ENCODE measurements at places on chromosomes 16 and 17.

GRCh38 chr16:78696797-78697196, 597.3 kb downstream of the WWOX start:
- DNase-seq = no peak

DNA sequence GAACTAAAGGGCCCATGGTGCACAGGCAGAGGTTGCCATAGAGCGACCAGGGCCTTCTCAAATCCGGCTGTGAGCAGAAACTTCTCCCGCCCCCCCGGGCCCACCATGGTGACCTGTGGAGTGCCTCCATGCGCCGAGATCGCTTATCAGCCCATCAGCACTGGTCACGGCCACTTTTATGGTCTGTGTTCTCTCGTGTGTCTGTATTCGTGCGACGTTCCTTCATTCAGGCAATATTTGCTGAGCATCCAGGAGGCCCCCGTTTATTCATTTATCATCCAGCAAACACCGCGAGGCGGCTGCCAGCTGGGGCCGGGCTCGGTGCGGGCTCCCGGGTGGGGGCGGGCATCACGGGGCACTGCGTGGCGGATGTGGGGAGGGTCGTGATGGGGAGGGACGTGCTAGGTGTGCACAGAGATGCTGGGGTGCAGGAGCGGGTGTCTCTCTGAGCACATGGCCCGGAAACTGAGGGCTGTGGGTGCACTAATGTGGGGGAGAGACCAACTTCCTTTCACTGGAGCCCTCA, 88.0 kb upstream of the CBX4 start:
- DNase-seq = no peak

- DNase-seq = peak; percentile 65
Observed at GRCh38 chr17:42536372-42537155, 523 bp downstream of the NAGLU start.

GRCh38 chr17:41970901-41971331, 4.3 kb downstream of the CNP start:
- DNase-seq = no peak

DNA sequence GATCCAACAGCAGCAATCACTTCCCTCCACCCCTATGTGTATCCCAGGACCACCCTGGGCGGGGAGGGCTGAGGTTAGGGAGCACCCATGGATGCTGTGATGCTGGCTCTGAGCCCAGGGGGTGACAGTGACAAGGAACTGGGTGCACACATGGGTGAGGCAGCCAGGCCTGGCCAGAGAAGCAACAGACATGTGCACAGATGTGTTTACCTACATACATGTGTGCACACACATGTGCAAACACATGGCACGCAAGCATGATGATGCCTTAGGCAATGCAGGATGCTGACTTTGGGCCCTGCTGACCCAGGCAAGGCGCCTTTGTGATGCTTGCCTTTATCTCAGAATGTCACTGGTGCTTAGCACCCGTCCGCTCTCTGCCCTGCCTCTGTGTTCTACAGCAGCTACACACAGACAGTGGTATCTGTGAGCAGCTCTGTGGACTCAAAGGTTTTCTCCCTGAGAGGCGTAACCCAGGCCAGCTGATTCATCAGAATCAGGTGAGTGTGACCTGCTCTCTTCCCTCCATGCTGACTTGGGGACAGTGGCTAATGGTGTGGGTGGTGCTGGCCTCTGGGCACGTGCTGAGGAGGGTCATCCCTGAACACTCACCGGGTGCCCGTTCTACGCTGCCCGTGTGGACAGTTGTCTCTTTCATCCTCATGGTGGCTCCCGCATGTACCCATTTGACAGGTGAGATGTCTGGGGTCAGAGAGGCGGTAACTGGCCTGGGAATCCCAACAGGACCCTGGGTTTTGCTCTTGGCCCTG, 38.5 kb upstream of the KSR1 start:
- no peak for DNase-seq

GRCh38 chr17:79353016-79353415, 257.8 kb downstream of the RBFOX3 start:
- DNase-seq = no peak

GRCh38 chr17:27282054-27282551, 11.8 kb upstream of the WSB1 start:
- no peak for DNase-seq

GRCh38 chr17:75430159-75430974, 24.9 kb upstream of the GRB2 start:
- no peak for DNase-seq

DNA sequence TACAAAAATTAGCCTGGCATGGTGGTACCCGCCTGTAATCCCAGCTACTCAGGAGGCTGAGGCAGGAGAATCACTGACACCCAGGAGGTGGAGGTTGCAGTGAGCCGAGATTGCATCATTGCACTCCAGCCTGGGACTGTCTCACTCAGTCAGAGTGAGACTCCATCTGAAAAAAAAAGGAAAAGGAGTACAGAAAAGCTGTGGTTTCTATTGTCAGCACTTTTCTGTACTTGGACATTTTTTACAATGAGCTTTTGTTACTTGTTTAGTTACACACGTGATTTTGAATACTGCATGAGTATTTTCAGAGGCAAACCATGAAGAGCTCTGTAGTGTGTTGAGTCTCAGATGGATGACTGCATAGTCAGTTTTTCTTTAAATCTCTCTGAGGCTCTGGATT, 26.3 kb downstream of the ZC3H18 start:
- no peak for DNase-seq

DNA sequence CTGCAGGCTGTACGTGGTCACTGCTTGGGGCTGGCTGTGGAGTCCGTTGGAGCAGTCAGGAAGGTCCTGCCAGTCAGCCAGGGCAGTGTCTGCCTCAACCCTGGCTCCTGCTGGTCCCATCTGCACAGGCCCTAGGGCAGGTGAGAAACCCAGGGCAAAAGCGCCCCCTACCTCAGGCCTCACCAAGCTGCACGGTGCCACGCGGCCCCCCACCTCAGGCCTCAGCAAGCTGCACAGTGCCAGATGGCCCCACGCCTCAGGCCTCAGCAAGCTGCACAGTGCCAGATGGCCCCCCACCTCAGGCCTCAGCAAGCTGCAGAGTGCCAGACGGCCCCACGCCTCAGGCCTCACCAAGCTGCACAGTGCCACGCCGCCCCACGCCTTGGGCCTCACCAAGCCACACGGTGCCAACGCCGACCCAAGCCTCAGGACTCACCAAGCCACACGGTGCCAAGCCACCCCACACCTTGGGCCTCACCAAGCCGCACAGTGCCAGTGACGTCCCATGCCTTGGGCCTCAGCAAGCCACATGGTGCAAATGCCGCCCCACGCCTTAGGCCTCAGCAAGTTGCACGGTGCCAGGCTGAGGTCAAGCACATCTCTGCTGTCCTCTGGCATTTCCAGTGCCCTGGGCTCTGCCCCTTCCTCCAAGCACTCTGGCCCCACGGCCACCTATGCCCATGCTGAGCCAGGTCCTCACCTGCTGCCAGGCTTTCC, 5.5 kb downstream of the TMEM204 start:
- no peak for DNase-seq

GRCh38 chr17:10120109-10120485, 78.3 kb downstream of the GAS7 start:
- DNase-seq = no peak

- DNase-seq = no peak
Observed at GRCh38 chr17:1087381-1088241, 90.7 kb downstream of the TIMM22 start.

GRCh38 chr17:333626-334396, 18.8 kb downstream of the RPH3AL start:
- DNase-seq = peak; percentile 43

DNA sequence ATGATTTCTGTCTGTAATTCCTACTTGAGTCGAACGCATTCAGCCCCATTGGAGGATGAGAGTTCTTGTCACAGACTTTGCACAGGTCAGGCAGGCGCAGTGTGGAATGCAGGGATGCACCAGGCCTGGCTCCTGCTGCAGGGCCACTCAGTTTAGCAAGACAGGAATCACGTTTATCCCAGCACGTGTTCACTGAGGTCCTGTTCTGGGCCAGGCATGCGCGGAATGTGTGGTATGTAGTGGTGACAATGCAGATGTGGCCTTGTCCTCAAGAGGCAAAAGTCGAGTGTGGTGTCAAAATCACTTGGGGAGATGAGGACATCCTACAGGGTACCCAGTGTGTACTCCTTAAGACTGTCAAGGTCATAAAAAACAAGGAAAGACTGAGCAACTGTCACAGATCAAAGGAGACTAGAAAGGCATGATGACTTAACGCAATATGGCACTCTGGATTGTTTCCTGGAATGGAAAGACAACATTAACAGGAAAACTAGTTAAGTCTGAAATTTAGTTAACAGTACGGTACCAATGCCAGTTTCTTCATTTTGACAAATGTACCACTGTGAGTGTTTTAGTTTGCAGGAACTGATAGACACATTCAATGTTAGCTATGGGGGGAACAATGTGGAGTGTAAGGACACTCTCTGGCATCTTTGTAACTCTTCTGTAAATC, 121.5 kb upstream of the ADAMTS18 start:
- no peak for DNase-seq

DNA sequence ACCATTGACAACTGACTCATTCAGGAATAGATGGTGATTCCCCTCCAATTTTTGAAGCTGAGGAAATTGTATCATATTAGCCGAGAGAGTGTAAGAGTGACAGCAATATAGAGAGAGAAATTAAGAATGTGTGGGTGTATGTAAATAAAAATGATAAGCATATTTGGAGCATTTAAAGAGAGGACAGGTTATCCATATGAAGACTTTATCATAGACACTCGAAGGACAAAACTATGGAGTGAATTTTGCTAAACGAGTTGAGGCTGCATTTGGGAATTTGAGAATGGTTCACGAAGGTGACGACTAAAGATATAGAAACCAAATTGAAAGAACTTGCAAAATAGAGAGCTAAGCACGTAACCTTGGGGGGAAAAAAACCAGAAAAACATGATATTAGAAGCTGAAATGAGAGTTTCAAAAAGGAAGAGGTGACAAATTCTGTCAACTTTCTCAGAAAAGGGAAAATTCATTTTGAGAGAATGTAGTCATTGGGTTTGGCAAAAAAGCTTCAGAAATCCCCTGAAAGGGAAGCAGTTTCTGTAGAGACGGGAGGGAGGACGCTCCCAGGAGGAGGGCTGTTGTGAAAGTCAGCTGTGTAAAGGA, 129.7 kb downstream of the KCNJ2 start:
- no peak for DNase-seq

DNA sequence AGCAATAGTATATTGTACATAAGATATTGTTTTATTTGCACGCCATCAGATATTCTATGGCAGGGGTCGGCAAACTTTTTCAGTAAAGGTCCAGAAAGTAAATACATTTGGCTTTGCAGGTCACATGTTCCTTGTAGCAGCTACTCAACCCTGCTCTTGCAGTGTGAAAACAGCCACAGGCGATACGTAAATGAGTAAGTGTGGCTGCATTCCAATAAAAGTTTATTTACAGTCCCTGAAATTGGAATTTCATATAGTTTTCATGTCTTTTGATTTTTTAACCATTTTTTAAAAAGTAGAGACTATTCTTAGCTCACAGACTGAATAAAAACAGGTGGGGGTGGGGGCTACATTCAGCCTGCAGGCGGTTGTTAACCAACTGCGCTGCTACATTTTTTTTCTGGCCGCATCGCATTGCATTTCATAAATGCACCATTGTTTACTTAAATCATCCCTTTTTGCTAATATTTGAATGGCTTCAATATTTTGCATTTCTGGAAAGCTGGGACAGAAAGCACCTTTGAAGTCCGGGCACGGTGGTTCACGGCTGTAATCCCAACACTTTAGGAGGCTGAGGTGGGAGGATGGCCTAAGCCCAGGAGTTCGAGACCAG, 50.5 kb upstream of the HAPSTR1 start:
- no peak for DNase-seq

- peak; percentile 50 for DNase-seq
Observed at GRCh38 chr17:6843241-6843880, 11.8 kb upstream of the TEKT1 start.

- no peak for DNase-seq
Observed at GRCh38 chr17:17342242-17342945, 39.2 kb downstream of the NT5M start.

GRCh38 chr17:41532947-41533570, 5.0 kb upstream of the KRT19 start:
- no peak for DNase-seq

DNA sequence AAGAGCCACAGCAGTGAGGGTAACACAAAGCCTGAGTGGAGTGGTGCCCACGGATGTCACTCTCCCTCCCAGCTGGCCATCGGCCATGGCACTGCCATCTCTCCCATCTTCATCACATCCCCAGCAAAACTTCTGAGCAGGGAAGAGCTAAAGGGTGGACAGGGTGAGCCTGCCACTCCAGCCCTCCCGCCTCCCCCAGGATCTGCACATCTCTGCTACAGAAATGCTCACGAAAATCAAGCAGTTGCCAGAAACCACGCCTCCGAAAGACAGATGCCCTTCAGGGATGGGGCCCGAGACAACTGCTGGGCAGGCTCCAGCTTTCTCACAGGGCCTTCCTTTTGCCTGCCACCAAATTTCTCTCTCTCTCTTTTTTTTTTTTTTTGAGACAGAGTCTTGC, 3.6 kb downstream of the GRIN2C start:
- no peak for DNase-seq

GRCh38 chr16:60279061-60279665, 1545.0 kb upstream of the GOT2 start:
- no peak for DNase-seq

DNA sequence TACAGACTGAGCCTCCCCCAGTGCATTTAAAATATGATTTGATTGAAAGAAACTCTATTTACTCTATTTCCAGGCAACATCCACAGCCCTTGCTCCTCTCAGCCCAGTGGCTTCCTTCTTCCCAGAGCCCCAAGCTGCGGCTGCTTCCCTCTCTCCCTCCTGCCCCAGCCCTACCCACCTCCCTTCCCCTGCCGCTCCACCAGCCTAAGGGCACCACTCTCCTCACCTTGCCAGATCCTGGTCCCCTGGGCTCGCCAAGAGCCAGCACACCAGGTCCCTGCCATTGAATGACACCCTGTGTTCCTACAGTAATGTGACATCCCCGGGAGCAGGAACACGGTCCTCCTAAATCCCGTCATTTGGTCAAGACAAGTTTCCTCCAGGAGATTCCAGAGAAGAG, 236.0 kb downstream of the RBFOX3 start:
- no peak for DNase-seq

DNA sequence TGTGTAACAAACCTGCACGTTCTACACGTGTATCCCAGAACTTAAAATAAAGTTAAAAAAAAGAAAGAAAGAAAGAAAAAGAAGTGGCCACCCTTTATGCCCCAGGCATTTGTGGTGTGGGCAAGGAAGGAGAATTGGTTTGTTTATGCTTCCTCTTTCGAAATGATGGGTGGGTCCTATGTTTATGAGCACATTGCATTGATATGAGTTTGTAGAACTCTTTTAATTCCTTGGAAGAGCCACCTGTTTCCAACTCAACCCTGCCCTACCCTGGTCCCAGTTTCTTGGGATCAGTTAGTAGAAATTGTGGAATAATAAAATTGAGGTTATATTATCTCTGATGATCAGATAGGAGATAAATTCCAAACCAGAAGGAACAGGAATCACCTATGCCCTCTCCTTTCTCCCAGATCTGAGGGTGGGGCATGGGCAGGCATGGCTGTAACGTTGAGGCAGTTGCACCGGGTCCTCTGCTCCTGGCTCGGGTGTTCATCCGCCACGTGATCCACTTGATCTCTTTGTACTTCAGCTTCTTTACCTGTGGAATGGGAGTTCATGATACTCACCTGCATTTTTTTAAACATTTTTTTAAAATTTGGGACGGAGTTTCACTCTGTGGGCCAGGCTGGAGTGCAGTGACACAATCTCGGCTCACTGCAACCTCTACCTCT, 15.9 kb downstream of the CHAD start:
- no peak for DNase-seq

- DNase-seq = no peak
Observed at GRCh38 chr16:22355487-22355908, 18.9 kb downstream of the CDR2 start.

- DNase-seq = no peak
Observed at GRCh38 chr17:34406226-34406625, 43.2 kb upstream of the CCL1 start.

GRCh38 chr17:63842173-63842539, 329 bp downstream of the SMARCD2 start:
- no peak for DNase-seq

All from naive thymus-derived CD8-positive, alpha-beta T cell (primary cell).